Fibroblast of skin of scalp (primary cell): ENCODE measurements at places on chromosomes 1 and 21.

DNA sequence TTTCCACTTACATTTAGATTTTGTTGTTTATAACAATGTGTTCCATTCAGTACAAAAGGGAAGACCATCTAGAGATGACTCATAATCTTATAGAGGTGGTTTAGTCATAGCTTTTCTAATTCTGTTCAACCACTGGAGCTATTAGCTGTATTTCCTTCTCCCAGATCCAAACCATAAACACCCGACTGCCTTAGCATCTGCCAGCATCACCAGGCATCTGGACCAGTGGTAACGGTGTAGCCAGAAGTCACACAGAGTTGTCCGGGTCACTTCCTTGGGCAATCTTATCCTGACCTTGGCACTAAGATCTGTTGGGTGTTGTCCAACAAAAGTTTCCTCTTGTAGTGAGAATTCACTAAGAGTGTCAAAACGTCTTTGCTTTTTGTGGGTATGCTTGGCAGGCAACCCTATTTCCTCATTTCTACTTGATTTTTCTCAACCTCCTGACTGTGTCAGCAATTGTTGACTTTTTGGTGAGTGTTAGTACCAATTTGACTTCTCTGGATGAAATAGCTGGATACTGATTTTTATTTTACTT is 372.1 kb upstream of the B3GALT2 start:
- peak; percentile 54 for DNase-seq

GRCh38 chr1:246106342-246106763 is 400.7 kb downstream of the SMYD3 start:
- DNase-seq, result no peak

DNA sequence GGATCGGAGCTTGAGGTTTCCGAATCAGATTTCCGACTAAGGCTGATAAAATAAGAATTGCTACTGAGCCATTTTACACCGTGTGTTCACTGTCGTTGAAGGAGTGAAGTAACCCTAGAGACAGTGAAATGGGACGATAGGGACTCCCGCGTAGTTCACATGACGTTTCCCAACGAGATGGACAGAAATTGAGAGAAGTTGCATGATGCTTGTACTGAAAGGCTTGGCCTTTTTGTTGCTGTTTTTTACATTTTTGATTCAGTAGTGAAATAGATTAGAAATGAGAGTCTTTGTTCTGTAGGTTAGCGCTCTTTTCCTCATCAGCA is 1.2 kb downstream of the KHDRBS1 start:
- peak; percentile 22 for DNase-seq

DNA sequence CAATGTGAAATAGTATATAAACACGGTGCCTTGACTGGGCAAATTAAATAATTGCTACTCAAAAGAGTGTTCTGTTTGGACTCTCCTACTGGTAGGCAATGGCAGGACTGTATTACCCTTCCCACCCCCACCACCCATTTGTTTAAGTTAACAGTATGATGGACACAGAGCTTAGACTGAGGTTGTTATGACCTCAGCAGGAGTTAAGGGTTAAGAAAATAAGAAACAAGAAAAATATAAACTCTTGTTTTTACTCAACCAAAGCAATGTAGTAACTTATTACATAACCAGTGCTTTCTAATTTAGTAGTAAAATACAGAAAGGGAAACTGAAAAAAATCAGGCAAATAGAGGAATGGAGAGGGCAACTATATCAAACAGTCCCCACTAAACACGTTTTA is 19.9 kb upstream of the SERPINC1 start:
- no peak for DNase-seq

GRCh38 chr1:169217636-169218035 is 111.1 kb downstream of the ATP1B1 start:
- no peak for DNase-seq
